Uterus (tissue), 4 donors: ENCODE measurements at places on chromosomes 11 and 22.

GRCh38 chr11:33895752-33896137 lies 3.9 kb upstream of the LMO2 start:
- no peak overlapping the region for H3K27ac ChIP-seq
- no peak overlapping the region for H3K4me3 ChIP-seq
- no peaks in the 10 kb centered on the region for H3K27me3 ChIP-seq
- H3K36me3 ChIP-seq: no peaks in the 10 kb centered on the region
- H3K4me1 ChIP-seq: no peaks in the 10 kb centered on the region

DNA sequence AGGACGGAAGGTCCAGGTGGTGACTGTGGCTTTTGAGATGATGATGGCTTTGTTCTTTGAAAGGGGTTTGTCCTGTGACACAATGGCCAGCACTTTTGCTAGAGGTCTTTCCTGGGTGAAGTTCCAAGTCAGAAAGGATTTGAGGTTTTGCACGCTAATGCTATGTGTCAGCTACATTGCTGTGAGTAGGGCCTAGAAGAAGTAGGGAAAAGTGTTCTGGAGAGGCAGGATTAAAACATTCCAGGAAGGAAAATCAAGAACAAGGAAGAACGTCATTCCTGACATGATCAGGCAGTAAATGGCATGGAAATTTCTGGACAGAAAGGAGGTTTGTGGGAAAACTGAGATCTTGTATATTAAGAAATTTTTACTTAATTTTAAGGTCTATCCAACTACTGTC lies 290.7 kb downstream of the NTM start:
- H3K27ac ChIP-seq: no peak overlapping the region
- no peaks in the 10 kb centered on the region for H3K4me1 ChIP-seq
- no peaks in the 10 kb centered on the region for H3K27me3 ChIP-seq
- no peak for DNase-seq

GRCh38 chr11:35011389-35011788 lies 95.0 kb downstream of the PDHX start:
- H3K27ac ChIP-seq: no peak overlapping the region
- no peak overlapping the region for H3K4me3 ChIP-seq
- no peaks in the 10 kb centered on the region for H3K36me3 ChIP-seq

DNA sequence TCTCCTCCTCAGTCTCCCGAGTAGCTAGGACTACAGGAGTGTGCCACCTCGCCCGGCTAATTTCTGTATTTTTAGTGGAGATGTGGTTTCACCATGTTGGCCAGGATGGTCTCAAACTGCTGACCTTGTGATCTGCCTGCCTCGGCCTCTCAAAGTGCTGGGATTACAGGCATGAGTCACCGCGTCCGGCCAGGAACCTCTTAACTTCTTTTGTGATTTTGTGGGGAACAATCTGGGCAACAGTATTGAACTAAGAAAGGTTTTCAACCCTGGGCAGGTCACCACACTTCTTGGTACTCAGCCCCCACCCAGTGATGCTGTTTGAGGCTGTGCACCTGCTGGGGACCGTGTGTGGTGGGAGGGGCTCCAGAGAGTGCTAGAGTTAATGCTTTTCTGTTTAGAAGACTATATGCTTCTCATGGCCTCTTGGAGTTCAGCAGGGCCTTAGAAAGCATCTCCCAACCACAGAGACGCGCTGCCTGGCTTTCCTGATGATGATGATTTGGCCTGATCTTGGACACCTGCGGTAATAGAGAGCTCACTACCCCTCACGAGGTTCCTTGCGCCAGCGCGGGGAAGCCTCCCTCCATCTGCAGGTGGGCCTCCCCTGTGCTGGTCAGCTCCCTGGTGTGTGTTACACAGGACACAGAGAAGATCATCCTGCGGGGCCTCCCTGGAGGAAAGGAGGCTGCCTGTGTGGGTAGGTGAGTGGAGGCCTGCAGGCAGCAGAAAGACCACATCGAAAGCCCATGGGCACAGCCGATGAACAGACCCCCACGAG lies 1.2 kb downstream of the DENND6B start:
- DNase-seq: no peak
- H3K4me3 ChIP-seq: no peak overlapping the region
- no peaks in the 10 kb centered on the region for H3K36me3 ChIP-seq
- no peak overlapping the region for H3K27ac ChIP-seq
- peaks cover 7% of the 10 kb centered on the region for H3K4me1 ChIP-seq
- H3K27me3 ChIP-seq: no peaks in the 10 kb centered on the region

DNA sequence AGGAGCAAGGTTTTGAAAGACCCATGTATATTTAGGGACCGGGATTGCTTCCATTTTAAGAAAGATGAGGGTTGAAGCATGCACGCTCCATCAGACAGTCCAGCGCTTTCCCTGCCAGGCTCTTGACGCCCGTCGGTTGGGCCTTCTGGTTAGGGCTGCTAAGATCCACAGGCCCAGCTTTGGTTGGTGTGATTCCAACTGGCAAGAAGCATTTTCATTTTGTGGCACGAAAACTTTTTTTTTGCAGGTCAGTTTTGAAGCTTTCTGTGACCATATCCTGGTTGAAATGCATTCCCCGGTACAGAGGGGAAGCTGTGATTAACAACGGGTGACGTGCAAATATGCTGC lies 34.3 kb upstream of the MPPED1 start:
- H3K27ac ChIP-seq: no peak overlapping the region
- no peaks in the 10 kb centered on the region for H3K27me3 ChIP-seq
- no peaks in the 10 kb centered on the region for H3K36me3 ChIP-seq
- no peak for DNase-seq

DNA sequence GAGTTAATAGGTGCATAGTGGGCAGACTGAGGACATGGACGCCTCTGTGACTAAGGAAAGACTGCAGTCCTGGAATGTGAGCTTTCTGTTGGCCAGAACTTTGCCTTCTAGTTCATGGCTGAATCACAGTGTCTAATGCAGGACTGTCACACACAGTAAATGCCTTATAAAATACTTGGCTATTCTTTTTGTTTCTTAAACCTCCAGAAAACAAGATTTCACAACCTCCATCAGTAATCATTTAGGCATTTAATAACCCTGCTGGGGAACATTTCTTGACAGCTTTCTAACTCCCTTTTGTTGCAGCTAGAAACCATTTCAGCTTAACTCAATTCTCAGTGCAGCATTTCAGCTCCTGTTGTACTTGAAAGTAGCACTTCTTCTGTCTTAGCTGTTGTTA lies 335.8 kb upstream of the DDI1 start:
- no peaks in the 10 kb centered on the region for H3K27me3 ChIP-seq
- H3K36me3 ChIP-seq: no peaks in the 10 kb centered on the region
- H3K4me1 ChIP-seq: no peaks in the 10 kb centered on the region
- no peak overlapping the region for H3K4me3 ChIP-seq
- H3K27ac ChIP-seq: no peak overlapping the region
- no peak for DNase-seq

DNA sequence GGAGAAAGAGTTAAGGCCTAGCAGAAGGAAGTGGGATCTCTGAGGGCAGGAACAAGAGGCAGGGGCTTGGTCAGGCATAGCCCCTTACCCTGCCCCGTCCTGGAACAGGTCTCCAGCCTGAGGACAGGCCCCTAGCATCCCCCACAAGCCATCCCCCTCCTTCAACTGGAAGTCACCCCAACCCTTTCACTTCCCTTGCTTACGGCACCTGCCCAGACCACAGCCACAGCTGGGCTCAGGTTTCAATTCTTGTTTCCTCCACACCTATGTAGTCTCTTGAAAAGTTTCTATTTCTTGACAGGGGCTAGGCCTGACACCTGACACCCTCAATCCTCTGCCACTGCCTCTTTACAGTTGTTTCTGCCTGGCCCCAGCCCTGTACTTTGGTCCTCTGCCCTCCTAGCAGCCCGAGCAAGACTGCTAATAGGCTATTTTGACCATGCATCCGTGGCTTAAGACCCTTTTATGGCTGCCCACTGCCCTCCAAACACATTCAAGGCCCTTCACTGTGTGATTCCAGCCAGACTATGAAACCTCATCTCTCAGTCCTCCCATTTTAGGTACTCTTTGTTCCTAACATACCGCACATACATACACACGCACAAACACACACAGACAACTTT lies 10.9 kb upstream of the FCHSD2 start:
- H3K4me3 ChIP-seq: no peak overlapping the region
- DNase-seq: no peak
- H3K27ac ChIP-seq: no peak overlapping the region

GRCh38 chr11:72483412-72484186 lies 49.3 kb upstream of the CLPB start:
- no peaks in the 10 kb centered on the region for H3K4me1 ChIP-seq
- no peaks in the 10 kb centered on the region for H3K36me3 ChIP-seq
- no peak overlapping the region for H3K27ac ChIP-seq
- H3K4me3 ChIP-seq: no peak overlapping the region

DNA sequence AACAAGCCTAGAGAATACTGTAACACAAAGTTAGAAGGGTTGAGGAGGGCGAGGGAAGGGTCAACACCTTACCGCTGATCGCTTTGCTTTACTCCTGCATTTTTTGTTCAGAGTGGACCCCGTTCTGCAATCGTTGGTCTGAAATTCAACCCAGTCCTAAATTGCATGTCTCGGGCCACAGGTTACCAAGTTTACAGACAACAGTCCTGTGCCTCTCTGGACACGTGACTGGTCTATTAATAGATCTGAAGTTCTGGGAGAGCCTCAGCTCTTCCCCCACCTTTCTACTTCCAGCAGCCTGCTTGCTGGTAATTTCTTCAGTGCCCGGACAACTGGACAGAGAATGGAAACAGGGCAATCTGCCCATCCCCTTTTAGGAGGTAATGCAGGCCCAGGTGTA lies 74.2 kb downstream of the STIM1 start:
- peak overlapping the region; percentile 46 for H3K27ac ChIP-seq
- H3K4me1 ChIP-seq: no peaks in the 10 kb centered on the region
- peak; percentile 34 for DNase-seq
- no peak overlapping the region for H3K4me3 ChIP-seq
- H3K36me3 ChIP-seq: no peaks in the 10 kb centered on the region

DNA sequence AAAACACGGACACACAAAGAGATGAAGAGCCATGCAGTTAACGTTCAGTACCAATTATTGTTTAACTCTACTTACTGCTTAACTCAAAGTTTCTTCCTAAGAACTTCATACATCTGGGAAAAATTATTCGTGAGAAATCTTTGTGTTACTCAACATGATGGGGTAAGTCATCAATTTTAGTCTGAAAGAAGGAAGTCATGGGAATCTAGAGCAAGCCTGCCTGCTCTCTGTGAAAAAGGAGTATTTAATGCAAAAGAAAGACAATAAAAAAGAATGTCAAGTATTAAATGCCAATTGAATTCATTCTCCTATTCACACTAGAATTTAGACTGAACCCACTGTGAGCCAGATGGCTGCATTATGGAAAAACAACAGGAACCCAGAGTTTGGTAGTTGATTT lies 16.0 kb downstream of the TMEM123 start:
- no peaks in the 10 kb centered on the region for H3K27me3 ChIP-seq
- no peak for DNase-seq
- peak overlapping the region; percentile 8 for H3K27ac ChIP-seq
- H3K4me1 ChIP-seq: no peaks in the 10 kb centered on the region
- H3K36me3 ChIP-seq: no peaks in the 10 kb centered on the region

GRCh38 chr22:40200795-40201530 lies 23.2 kb downstream of the TNRC6B start:
- no peaks in the 10 kb centered on the region for H3K36me3 ChIP-seq
- no peaks in the 10 kb centered on the region for H3K4me1 ChIP-seq
- no peaks in the 10 kb centered on the region for H3K27me3 ChIP-seq
- H3K4me3 ChIP-seq: no peak overlapping the region
- H3K27ac ChIP-seq: no peak overlapping the region

- H3K36me3 ChIP-seq: no peaks in the 10 kb centered on the region
- no peaks in the 10 kb centered on the region for H3K4me1 ChIP-seq
- no peaks in the 10 kb centered on the region for H3K27me3 ChIP-seq
- no peak overlapping the region for H3K27ac ChIP-seq
- no peak for DNase-seq
- H3K4me3 ChIP-seq: no peak overlapping the region
Observed at GRCh38 chr11:24078018-24078417, 418.8 kb upstream of the LUZP2 start.

GRCh38 chr11:47616726-47617416 lies 22.7 kb upstream of the C1QTNF4 start:
- H3K4me3 ChIP-seq: no peak overlapping the region
- no peaks in the 10 kb centered on the region for H3K4me1 ChIP-seq
- DNase-seq: peak; percentile 63
- no peak overlapping the region for H3K27ac ChIP-seq

DNA sequence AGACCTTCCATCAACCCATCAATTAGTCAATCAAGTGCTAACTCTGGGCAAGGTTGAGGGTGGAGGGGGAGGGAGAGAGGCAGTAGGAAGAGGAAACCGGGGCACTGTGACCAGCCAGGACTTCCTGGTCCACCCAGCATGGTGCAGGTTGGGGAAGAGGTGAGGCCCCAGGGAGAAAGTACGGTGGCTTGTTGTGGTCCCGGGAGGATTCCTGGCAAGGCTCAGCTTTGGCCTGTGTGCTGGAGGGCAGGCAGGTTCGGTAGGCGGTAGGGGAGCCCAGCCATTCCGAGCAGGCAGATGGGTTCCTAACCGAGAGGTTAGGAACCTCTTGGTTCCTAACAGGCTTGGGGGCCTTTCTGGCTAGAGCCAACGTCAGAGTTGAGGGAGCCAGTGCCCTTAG lies 10.8 kb downstream of the ST14 start:
- H3K4me1 ChIP-seq: no peaks in the 10 kb centered on the region
- DNase-seq: no peak
- no peak overlapping the region for H3K27ac ChIP-seq
- no peaks in the 10 kb centered on the region for H3K27me3 ChIP-seq

- no peak for DNase-seq
- H3K4me3 ChIP-seq: no peak overlapping the region
Observed at GRCh38 chr11:74615311-74615710, 22.9 kb downstream of the POLD3 start.

DNA sequence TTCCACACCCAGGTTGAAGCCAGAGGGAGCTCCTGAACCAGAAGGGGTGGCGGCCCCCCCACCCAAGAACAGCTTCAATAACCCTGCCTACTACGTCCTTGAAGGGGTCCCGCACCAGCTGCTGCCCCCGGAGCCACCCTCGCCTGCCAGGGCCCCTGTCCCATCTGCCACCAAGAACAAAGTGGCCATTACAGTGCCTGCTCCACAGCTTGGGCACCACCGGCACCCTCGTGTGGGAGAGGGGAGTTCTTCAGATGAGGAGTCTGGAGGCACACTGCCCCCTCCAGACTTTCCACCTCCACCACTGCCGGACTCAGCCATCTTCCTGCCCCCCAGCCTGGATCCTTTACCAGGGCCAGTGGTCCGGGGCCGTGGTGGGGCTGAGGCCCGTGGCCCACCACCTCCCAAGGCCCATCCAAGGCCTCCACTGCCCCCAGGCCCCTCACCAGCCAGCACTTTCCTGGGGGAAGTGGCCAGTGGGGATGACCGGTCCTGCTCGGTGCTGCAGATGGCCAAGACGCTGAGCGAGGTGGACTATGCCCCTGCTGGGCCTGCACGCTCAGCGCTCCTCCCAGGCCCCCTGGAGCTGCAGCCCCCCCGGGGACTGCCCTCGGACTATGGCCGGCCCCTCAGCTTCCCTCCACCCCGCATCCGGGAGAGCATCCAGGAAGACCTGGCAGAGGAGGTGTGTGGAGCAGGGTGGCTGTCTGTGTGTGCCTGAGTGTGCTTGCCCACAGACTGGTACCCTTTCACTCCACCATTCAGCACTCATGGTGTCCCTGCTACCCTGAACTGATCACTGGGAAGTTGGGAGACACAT lies 6.7 kb downstream of the PHOX2A start:
- no peak for DNase-seq
- peaks cover 14% of the 10 kb centered on the region for H3K4me1 ChIP-seq
- H3K27me3 ChIP-seq: peaks cover 1% of the 10 kb centered on the region
- no peak overlapping the region for H3K27ac ChIP-seq
